ENCODE measurements at places on chromosomes 6 and 20. TPM values are rescaled to one million over a fixed set of nuclear protein-coding genes. Genes with fewer than 3 reads are reported as not detected.

Gene ATP6V1G2
- 3.3 TPM for total RNA-seq

Gene BPIFA1
- total RNA-seq, result not detected

Gene CPNE5
- not detected for total RNA-seq

Gene SALL4
- not detected for total RNA-seq

Gene APCDD1L
- total RNA-seq, result 0.34 TPM

Gene SLC22A3
- total RNA-seq, result 0.06 TPM

Gene SLC22A1
- total RNA-seq, result 0.19 TPM

Gene VWA7
- total RNA-seq, result not detected

Gene ADNP
- total RNA-seq, result 25.5 TPM

Gene NKX2-2
- not detected for total RNA-seq

Gene SERINC1
- total RNA-seq, result 180 TPM

DNA sequence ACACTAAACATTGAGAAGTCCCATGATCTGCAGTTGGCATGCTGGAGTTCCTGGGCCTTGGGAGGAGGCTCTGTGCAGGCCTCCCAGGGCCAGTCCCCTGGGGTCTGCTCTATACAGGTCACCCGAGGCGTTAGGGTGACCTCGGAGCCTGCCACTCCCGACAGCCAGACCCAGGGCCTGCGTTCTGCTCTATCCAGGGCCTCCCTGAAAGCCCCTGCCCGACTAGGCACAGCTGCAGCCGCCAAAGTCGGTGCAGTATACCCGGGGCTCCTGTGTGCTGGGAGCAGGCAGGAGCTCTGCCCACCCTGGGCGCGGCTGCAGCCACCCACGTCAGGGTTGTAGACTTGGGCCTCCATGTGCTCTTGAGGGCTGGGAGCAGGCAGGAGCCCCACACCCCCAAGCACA lies 6.3 kb upstream of the OR14J1 start:
- no peak for DNase-seq

GRCh38 chr6:61809004-61809595 lies 476.9 kb downstream of the KHDRBS2 start:
- DNase-seq, result peak; percentile 0

GRCh38 chr6:152323376-152323775 lies 313.8 kb downstream of the SYNE1 start:
- DNase-seq, result no peak

- DNase-seq, result peak; percentile 94
Observed at GRCh38 chr20:34876406-34877282, at the start of gene ACSS2. Gene ACSS2 (plus strand): TSS chr20:34876612. CDS start chr20:34876646, 34 bp downstream.

DNA sequence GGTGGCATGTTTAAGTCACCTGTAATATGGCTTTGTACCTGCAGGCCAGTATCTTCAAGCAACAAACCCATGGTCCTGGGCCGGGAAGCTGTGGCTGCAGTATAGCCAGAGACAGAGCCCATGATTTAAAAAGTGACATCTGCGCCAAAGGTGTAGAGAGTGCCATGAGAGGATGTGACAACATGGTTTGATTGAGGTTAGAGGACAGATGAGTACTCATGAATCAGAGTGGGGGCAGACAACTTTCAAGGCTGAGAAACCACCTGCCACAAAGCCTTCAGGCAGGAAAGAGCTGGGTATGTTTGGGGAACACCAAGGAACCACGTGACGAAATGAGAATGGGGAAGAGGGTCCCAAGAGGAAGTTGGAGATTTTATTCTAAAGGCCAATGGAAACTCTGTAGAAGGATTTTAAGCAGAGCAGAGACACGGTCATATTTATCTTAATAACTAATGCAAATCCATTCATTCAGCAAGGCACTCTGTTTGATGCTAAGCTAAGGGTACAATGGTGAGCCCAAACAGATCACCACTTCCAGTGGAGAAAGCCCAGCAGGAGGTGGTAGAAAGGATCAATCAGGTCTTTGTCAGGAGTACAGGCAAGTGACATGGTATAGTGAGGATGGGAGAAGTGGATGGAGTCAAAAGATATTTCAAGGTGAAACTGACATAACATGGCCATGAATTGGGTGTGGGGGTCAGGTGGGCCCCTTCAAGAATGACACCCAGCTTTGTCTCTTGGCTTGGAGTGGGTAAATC lies 3.4 kb upstream of the MICAL1 start:
- peak; percentile 42 for DNase-seq

- no peak for DNase-seq
Observed at GRCh38 chr20:46158476-46158987, 40.4 kb downstream of the CD40 start.

DNA sequence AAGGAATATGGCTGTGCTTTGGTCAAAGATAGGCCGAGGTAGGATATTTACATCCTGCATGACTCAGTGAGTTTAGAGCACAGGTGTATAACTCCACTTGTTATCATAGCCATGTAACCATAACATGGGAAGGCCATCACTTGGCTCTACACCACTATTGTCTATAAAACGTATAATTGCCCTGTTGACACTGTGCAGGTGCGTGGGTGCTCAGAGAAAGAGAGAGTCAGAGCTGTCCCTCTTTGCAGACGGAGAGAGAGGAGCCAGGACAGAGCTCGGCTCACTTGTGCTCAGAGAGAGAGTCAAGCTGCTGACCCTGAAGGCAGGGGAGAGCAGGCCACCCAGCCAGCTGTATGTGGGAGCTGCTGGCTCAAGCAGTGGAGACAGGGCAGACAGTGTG lies 46.0 kb downstream of the OR2B6 start:
- DNase-seq, result no peak

DNA sequence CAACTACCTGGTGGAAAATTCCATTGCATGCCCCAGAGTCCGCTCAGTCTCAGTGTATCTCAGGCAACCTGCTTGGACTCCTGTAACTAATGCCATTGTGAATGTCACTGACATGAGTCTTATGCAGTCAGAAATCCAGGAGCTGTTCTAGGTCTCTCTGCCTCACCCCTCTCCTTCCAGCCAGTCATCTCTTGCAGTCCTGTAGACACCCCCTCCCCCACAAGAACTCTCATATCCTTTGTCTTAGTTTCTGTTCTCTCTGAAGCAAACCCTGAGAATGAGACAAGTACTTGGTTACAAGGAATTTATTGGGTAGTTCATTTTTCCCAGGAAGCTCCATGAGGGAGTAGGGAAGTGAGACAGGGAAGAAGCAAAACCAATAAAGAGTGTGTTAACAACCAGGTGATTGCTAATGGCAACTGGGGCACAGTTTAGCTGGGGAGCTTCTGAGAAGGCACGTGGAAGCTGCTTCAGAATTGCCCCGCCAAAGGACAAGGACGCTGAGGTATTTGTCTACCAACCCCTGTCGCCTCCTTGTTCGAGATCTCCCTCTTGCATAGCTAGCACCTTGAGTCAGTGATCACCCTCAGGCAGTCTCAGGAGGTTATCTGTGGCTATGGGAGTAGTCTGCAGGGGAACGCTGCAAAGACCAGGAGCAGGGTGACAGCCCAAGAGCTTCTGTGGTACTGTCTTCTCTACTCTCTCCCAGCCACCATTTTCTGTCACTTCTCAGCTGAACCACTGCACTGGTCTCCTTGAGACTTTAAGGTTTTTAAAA lies 911.4 kb upstream of the FLRT3 start:
- DNase-seq, result no peak

- DNase-seq, result peak; percentile 92
Observed at GRCh38 chr20:7841971-7842310, 98.3 kb downstream of the HAO1 start.

DNA sequence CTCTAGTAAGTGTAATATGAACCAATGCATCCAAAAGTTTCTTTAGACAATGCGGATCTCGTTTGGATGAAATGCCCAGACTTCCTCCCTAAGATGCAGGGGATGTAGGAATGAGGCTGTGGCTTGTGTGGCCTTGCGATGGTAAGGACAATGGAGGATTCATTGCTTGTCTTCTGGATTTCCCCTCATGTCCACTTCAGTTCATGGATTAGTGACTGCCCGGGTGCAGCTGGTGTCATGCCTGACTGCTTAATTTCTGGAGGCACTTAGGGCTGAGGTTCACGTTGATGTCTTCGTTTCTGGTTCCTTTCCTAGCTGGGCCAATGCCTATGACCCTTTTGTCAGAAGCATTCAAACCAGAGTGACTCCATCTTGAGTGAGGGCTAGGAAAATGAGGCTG lies 93.8 kb downstream of the SCP2D1 start:
- no peak for DNase-seq

DNA sequence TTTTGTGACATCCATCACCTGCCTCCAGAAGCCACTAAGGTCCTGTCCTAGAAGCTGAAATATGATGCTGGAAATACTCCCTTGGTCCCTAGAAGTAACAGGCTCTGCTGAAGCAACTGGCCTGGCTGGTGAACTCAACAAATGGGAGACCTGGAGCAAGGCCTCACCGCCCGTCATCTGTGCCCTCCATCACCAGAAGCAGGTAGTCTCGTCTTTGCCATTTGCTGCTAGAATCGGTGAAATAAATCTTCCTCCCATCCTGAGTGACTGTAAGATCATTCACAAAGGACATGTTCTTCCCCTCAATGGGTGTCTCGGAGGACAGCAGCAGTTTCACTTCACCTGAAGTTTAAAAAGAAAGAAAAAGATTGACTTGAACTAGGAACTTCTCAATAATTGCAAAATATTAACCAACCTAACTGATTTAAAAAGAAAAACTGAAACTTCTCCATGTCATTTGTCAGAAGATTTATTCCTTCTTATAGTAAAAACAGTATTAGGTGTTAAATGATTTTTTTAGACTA lies 21.0 kb downstream of the CST7 start:
- no peak for DNase-seq

DNA sequence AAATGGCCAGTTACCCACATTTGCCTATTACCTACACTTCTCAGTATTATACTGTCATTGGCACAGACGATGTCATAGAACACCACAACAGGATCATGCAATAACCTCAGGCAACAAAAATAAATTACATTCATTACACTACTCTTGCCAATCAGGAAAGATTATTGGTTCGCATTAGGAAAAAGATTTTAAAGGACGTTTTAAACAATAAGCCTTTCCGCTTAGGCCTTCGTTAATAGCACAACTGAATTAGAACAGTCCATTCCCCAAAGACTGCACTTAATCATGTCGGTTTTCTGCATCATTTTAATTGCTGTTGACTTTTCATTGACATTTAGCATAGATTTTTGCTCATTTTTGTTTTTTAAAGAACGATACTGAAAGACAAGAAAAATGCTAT lies 912 bp upstream of the SENP6 start:
- peak; percentile 12 for DNase-seq

- DNase-seq, result no peak
Observed at GRCh38 chr6:169225887-169226286, 27.8 kb downstream of the THBS2 start.

- no peak for DNase-seq
Observed at GRCh38 chr6:22706651-22707050, 137.3 kb downstream of the HDGFL1 start.

- DNase-seq, result no peak
Observed at GRCh38 chr6:19734519-19734918, 102.7 kb upstream of the ID4 start.

DNA sequence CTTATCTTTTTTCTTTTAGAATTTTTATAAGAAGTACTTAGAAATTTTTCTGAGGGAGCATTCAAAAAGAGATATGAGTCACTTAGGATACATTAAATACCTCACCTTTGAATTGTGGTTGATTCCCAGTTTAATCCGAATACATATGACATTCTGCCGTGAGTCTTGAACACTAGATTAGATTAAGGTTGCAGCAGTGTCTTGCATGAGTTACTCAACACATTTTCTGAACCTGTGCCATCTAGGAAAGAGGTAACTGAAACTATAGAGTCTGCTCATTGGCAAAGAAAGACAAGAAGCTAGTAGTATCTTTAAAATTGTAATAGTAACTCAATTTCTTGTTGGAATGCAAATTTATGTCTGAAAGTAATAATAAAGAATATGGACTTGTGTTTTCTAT lies 14.9 kb downstream of the PEX3 start:
- no peak for DNase-seq

GRCh38 chr6:75657327-75657726 lies 55.6 kb downstream of the SENP6 start:
- DNase-seq, result no peak

GRCh38 chr6:10397756-10398445 lies 17.0 kb downstream of the TFAP2A start:
- no peak for DNase-seq

- no peak for DNase-seq
Observed at GRCh38 chr6:19571176-19571575, 266.0 kb upstream of the ID4 start.

GRCh38 chr20:11267762-11268335 lies 594.0 kb upstream of the JAG1 start:
- no peak for DNase-seq

- DNase-seq, result peak; percentile 23
Observed at GRCh38 chr6:146847426-146847825, 248.7 kb downstream of the ADGB start.

DNA sequence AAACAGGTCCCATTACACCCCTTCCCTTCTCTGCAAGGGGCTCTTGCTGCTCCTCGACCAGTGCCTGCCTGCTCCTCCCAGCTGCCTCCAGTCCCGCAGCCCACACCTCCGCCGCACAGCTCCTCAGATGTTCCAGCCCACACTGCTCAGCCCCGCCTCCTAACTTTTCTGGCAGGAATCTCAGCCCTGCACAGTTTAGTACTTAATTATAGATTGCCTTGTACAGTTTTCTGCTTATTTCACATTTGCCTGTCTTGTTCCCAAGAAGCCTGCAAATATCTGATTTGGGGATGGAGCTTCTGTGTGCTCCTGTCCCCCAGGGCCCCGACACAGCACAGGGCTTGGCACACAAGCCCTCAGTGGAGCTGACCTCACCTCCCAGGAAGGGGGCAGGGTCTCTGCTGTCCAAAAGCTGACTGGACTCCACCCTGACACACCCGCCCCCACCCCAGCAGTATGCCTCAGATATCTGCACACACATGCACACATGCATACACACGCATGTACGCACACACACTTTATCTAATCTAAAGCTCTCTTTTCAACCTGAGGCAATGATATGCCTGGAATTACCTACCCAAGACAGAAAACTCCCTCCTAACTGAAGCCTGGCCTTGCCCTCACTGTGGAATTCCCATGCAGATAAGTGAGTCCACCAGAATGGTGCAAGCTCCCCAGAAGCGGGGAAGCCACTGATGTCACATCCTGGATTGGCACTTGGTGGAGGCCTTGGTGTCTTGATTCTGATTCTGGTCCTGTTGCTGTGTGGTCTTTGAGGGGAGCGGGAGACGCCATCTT lies 1.2 kb upstream of the PNPLA1 start:
- DNase-seq, result no peak

- DNase-seq, result peak; percentile 68
Observed at GRCh38 chr6:14924126-14925024, 321.5 kb upstream of the JARID2 start.

- peak; percentile 56 for DNase-seq
Observed at GRCh38 chr6:100479179-100480035, 14.7 kb upstream of the SIM1 start.

DNA sequence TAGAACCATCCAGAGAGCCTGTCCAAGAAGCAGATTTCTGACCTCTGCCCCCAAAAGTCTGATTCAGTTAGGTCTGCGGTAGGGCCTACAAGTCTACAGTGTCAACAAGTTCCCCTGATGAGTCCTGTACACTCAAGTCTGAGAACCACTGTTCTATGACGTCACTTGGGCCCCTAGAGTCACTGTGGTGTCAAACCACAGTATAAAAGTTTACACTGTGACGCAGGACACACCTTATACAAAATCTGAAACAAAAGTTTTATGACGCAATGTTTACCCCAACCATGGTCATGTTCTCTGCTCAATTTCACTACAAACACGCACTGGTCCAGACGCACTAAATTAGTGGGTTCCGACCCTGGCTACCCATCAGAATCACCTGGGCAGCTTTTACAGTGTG lies 17.9 kb downstream of the SLA2 start:
- DNase-seq, result no peak

GRCh38 chr6:167506443-167507301 lies 181.8 kb downstream of the TTLL2 start:
- no peak for DNase-seq

Data from LHCN-M2 (cell line).